ENCODE measurements at places on chromosomes 5 and 9.

DNA sequence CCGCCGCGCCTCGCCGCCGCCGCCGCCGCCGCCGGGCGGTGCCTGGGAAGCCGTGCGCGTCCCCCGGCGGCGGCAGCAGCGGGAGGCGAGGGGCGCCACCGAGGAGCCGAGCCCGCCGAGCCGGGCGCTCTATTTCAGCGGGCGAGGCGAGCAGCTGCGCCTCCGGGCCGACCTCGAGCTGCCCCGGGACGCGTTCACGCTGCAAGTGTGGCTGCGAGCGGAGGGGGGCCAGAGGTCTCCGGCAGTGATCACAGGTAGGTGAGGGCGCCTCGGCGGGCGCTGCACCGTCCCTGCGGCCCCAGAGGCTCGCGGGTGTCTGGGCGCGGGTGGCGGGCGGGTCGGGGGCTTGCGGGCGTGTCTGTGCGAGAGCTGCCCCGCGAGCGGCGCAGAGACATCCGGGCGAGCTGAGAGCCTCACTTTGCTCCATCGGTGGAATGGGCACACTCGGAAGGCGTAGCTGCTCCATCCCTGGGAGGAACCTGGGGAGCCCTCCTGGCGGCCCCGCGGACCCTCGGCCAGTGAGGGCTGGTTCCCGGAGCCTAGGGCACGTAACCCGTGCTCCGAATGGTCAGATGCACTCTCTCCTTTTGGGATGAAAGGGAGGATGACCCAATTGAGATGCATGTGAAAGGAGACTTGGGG lies 864 bp downstream of the PAPPA start:
- no peak for DNase-seq

DNA sequence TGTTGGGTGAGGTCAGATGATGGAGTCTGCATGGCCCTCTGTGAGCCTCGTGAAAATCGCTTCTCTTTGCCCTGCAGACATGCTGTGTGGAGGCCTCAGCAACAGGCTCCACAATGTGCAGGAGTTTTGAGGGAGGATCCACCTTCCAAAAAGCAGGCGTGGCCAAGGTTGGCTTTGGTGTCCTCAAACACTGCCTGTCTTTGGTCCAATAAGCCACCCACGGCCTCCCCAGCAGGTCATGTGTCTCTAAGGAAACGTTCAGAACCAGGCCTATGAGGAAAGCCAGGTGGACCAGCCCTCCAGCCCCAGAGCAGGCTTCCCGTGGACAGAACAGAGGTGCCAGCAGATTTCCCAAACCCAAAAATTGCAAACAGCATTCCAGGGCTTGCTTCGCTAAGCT lies 340.7 kb upstream of the IRX2 start:
- DNase-seq, result no peak

DNA sequence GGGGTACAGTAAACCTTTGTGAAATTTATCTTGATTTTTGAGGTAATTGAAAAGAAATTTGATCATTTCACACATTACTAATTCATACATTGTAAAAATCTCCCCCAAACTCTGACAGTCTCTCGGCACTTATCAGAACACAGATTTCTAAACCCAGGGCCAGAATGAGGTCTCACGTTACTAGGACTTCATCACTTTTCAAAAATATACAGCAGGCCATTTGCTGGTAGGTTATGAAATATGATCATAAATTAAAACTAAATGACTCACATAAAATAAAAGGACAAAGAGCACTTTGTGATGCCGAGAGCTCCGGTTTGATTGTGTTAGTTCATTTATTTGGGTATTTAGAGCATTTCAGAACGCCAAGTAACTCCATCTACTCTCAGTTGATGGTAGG lies 17.0 kb downstream of the MSX2 start:
- no peak for DNase-seq

DNA sequence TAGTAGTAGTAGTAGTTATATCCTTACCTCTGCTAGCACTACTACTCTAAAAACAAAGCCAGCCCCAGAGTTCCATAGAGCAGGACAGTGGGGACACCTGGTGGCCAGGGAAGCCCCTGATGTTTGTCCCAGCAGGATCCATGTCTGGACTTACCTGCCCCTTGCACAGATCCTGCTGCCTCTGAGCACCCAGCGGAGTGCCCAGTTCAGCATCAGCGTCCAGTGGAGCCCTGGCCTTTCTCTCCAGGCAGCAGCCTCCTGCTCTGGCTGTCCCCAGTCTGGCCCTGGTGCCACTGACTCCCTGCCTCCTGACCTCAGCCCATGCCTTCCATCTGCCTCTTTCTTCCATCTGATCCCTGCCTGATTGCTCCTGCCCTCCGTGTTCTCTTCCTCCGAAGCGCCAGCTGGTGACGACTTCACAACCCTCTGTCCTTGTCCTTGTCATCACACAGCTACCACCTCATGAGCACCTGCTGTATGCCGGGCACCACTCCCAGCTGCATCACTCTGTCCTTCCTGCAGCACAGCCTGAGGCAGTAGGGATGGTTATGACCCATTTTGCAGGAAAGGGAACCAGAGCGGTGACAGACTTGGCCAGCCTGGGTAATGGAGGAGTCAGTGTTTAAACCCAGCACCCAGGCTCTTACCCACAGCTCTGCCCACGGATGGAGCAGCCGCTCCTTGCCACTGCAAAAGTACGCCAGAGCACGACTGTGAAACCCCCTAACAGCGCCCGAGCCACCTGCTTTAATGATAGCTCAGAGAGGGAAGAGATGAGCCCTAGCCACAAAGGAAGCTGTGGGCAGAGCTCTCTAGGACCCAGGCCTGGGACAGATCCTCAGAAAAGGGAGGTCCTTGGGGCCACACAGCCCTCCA lies 11.5 kb downstream of the SARDH start:
- DNase-seq, result peak; percentile 67

- DNase-seq, result no peak
Observed at GRCh38 chr5:61600945-61601511, 269.0 kb downstream of the ZSWIM6 start.

- no peak for DNase-seq
Observed at GRCh38 chr5:24817966-24818365, 173.2 kb upstream of the CDH10 start.

GRCh38 chr9:128383007-128383753 lies 12.0 kb downstream of the URM1 start:
- DNase-seq, result no peak

- DNase-seq, result no peak
Observed at GRCh38 chr5:157130925-157131324, 11.7 kb downstream of the MED7 start.

- no peak for DNase-seq
Observed at GRCh38 chr9:129073404-129073803, 7.5 kb upstream of the DOLPP1 start.

DNA sequence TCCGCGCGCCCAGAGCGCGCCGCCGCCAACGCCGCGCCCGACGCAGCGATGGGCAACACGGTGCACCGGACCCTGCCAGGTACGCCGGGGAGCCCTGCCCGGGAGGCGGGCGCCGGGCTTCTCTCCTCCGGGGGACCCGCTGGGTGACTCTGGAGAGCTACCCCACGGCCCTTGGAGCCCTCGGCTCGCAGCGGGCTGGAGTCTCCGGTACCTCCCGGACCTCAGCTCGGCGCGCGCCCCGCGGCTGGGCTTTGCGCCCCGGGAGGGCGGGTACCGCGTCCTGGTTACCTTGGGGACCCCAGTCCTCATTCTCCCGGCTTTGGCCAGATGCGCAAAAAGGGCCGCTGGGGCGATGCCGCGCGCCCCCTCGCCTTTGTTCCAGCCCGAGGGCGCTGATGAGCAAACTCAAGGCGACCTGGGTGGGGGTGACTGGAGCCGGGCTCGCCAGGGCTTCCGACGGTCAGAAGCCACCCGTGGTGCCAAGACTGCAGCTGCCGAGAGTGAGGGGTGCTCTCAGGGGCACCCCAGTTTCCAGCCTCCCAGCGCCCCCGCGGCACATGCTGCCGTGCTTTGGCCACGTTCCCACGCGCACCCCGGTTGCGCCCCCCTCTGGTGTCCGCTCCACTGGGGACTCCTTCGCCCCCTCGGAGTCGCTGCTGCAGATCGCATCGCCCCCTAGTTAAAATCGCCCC lies 442 bp downstream of the NEURL1B start:
- DNase-seq, result no peak

- DNase-seq, result no peak
Observed at GRCh38 chr5:138141734-138142133, 2.5 kb upstream of the NME5 start.

- DNase-seq, result no peak
Observed at GRCh38 chr5:178762960-178763359, 32.5 kb upstream of the ZNF354A start.

DNA sequence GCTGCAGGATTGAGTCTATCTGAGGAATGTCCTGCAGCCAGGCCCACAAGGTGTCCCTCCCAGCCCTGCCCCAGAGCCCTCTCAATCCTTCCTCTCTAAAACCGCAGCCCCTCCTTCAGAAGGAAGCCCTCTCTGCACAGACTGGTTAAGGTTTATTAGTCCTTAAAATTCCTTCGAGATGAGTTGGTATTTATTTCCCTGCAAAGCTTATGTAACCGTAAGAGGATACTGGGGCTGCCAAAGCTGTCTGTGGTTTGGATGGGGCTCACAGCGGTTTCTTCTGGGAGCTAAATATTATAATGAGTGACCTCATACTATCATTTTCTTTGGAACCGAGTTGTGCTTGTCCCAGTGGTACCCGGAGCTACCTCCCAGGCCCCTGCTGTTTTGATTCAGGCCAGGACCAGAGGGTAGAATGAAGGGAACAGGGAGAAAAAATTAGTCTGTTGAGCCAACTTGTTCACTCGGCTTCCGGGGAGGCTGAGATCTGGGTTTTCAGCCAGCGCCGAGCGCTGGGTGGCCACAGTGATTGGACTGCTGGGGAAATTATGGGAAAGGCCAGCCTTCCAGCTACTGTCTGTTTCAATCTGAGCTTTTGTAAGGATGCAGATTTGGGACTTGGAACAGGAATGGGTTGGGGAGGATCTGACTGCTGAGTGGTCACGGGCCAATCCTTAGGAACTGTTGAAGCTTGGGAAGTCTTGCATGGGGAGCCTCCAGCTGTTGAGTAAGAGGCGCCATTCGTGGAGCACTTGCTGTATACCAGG lies 107.5 kb downstream of the NDFIP1 start:
- no peak for DNase-seq

DNA sequence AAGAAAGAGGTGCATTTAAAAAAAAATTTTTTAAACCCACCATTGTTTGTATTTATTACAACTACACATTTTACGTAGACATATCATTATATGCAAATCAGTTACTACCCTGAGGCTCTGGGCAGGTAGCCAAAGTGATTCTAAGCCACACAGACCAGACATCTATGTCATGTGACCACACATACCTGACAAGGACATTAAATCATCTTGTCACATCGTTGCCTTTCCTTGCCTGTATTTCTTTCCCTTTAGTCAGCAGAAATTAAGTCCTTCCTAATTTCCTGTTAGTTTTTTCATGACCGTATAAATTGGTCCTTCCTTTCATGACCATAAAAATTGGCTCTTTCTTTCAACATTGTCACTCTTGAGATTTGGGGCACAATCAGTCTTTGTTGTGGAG lies 134.2 kb upstream of the MARCHF11 start:
- no peak for DNase-seq

- DNase-seq, result no peak
Observed at GRCh38 chr5:109167586-109167985, 242.2 kb downstream of the PJA2 start.

GRCh38 chr5:127599320-127599719 lies 49.6 kb upstream of the CTXN3 start:
- DNase-seq, result no peak

- no peak for DNase-seq
Observed at GRCh38 chr5:91140657-91141056, 242.5 kb downstream of the ARRDC3 start.

- no peak for DNase-seq
Observed at GRCh38 chr5:139980765-139981164, 62.3 kb downstream of the NRG2 start.

- DNase-seq, result no peak
Observed at GRCh38 chr5:178284093-178284675, 51.6 kb upstream of the PHYKPL start.
